ENCODE measurements at places on chromosomes 16 and 17.

GRCh38 chr16:12295395-12295794, 318.9 kb downstream of the SNX29 start:
- no peak for DNase-seq

- no peak for DNase-seq
These were observed 143.9 kb upstream of the SHISA6 start for GRCh38 chr17:11097121-11097520.

GRCh38 chr17:77763023-77763422, 195.5 kb upstream of the TNRC6C start:
- DNase-seq, result no peak

DNA sequence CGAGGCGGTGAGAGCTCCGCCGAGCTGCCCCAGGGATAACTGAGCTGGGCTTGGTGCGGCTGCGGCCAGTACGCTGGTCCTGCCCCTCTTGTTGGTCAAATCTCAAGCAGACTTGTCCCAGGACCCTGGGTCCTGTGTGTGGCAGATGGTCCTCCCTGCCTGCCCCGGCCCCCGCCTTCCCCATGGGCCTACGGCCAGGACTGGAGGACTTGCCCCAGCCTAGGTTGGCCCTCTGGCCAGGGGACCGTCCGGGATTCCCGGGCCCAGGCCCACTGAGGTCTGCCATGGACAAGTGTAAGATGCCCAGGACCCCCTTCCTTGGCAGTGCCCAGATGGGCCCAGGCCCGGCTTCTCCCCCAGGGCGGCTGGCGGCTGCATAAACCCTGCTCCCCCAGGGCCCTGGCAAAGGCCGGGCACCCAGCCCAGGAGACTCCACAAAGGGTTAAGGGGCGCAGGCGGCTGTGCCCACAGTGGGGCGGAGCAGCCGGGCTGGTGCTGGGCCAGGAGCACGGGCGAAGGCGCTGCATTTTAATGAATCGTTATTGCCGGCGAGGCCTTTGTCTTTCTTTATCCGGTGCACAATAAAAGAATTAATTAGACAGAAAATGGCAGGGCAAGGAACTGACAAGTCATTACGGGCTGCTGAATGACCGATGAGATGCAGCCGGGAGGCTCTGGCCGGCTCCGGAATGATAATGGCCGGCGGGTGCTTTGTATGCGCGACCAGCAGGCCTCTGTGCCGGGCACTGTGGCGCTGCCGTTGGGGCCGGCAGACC, 9.1 kb downstream of the SOX8 start:
- no peak for DNase-seq

GRCh38 chr16:57092786-57093411, 516 bp downstream of the CPNE2 start:
- DNase-seq, result no peak

DNA sequence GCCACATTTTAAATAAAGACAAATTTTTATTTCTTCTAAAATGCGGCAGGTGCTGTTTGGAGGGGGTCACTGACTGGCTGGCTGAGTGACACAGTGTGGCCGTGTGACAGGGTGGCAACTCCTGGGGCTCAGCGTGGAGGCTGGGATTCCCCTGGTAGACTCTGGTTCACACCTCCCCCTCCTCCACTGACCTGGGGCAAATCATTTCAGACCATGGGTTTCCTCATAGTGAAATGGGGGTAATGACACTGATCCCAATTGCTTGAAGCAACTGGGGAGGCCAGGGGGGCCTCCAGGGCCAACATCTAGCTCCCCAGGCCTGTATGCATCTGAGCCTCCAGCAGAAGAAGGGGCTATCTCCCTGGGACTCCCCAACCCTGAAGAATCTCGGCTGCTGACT, 6.6 kb downstream of the HSD11B2 start:
- DNase-seq, result no peak

GRCh38 chr16:49529411-49530045, 155.9 kb downstream of the C16orf78 start:
- DNase-seq, result no peak

GRCh38 chr16:86751076-86752030, 173.0 kb downstream of the FOXL1 start:
- DNase-seq, result no peak

Measured in dorsolateral prefrontal cortex (tissue), 122 donors.